ENCODE measurements at places on chromosomes 11 and 22.

GRCh38 chr11:97990162-97990920 lies 1030.4 kb upstream of the CNTN5 start:
- DNase-seq, result no peak

GRCh38 chr11:73085189-73085875 lies 56.8 kb downstream of the FCHSD2 start:
- no peak for DNase-seq

GRCh38 chr11:91187314-91187713 lies 964.5 kb upstream of the CHORDC1 start:
- no peak for DNase-seq

- no peak for DNase-seq
These were observed 1.1 kb downstream of the MUC5AC start for GRCh38 chr11:1158681-1159487.

Data from activated T-helper 1 cell treated with Interleukin-2 at 50 U/mL for 16 hours (primary cell).